ENCODE measurements at places on chromosomes 11 and 22. TPM values are rescaled to one million over a fixed set of nuclear protein-coding genes. Genes with fewer than 3 reads are reported as not detected.

GRCh38 chr11:23919455-23919854 lies 577.4 kb upstream of the LUZP2 start:
- no peak for DNase-seq

DNA sequence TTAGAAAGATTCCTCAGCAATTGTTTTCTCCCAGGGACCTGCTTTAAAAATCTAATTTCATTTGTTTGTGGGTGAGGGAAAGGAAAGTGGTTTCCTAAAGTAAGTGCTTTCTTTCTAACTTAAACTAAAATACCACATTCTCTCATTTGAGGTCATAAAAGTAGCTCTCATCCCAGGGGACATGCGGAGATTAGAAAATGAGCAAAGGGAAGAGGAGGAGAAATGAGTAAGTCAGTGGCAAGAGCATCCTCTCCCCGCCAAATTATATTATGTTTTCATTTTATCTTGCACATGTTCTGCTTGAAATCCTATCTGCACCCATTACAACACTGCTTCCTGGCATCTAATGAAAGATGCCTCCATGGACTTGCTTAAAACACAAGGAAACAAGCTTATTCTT lies 191.4 kb downstream of the ARHGAP42 start:
- DNase-seq = no peak

DNA sequence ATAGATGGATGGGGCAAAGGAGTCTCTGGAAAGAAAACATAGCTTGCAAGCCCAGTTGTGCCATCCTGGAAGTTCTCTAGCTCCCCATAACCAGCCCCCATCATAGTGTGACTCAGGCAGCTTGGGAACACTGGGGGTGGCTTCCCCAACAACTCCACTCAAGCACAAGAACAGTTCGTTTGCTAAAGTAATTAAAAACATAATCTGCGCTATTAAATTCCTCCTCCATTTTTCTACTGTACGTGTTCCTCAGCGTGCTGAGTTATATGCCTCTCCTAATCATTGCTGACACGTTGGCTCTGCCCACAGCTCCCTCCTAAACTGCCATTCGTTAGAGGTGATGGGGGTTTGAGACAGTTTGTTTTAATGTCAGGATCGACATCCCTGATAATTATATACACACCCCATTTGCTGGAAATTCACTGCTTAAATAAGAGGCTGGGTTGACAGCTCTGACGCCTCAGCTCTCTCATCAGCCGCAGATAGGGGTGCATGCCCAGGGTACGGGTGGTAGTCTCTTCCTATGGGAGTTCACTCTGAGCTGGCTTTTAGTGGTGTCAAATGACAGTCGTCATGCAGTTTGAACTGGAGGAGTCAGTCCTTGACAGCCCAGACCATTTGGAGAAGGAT lies 59.5 kb upstream of the SEZ6L start:
- DNase-seq = no peak

DNA sequence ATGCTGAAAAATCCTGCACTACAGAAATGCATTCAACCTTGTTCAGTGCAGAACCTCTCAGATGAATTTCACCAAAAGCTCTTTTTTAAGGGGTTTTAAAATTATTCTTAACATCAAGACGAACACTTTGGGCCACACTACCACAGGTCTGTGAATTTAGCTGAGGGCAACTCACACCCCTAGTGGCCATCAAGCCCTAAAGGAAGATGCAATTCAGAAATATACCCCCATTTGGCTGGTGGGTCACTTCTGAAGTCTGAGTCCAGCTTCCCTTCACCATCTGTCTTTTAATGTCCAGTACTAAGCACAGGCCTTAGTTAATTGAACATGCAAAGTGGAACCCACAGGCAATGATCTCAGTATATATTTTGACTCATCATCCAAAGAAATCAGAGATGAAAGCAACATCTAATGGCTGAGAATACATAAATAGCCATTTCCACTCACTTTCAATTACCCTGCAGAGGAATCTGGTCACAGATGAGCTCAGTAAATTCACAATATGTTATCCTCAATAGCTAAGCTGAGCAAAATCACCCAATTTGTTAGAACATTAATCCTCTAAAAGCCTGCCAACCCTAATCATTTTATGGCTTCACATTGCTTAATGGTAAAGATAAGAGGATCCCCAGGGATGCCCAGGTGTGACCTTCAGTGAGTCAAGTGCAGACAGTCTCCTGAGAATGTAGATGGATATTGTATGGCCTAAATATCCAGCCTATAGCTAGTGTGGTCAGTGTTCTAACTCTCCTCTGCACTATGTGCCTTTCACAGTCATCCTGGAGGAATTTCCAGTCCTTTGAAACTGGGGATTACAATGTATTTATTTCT lies 50.3 kb downstream of the FAM76B start:
- DNase-seq = no peak

The CST6 gene
- 59.8 TPM for total RNA-seq
